ENCODE measurements at places on chromosomes 3 and 15.

GRCh38 chr15:77033729-77034671 is 36.9 kb downstream of the TSPAN3 start:
- peak; percentile 23 for DNase-seq

DNA sequence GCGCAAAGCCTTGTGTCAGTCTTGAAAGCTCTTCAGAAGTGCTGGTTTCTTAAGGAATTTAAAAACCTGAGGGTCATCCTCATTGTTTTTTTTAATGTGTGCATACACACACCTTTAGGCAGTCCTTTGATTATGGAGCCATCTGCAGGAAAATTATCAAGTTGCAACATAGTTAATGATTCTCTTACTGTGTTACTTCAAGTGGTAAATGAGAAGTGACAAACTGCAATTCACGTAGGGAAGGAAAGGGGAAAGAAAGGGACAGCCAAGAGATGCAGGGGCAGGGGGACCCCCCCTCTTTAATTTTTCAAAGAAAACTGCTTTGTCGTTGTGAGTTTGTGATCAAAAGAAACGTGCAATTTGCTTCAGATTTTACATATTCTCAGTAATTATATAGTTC is 162.4 kb upstream of the CGNL1 start:
- peak; percentile 61 for DNase-seq

DNA sequence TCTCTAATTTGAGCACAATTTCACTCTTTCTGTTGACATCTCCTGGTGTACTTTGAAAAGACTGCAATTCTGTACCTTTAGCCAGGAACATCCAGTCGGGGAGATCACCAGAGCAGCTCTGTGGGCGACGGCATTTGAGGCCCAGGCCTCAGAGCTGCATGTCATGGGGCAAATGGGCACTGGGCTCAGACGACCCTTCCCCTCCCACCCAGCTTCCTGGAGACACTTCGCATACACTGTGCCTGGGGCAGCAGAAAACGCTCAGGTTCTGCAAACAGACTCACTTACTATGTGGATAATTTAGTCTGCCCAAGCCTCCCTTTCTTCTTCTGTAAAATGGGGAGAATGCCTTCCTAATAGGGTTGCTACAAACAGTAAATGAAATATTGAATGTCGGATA is 96.9 kb downstream of the HMG20A start:
- no peak for DNase-seq

DNA sequence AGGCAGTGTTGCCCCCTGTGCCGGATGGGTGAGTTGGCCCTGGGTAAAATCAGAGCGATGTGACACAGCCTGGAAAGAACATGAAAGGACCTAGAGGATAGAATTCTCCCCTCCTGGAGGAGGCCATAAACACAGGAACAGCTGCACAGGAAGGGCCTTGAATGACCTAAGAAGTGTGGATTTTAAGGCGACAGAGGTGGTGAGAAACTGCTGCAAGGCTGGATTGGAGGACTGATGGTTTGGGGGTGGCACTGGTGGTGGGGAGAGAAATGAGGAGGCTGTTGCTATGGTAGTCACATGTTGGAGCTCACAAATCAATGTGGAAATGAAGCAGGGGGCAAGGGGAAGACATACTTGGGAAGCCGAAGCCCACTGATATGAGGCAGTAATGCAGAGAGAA is 13.8 kb downstream of the XIRP1 start:
- peak; percentile 53 for DNase-seq

DNA sequence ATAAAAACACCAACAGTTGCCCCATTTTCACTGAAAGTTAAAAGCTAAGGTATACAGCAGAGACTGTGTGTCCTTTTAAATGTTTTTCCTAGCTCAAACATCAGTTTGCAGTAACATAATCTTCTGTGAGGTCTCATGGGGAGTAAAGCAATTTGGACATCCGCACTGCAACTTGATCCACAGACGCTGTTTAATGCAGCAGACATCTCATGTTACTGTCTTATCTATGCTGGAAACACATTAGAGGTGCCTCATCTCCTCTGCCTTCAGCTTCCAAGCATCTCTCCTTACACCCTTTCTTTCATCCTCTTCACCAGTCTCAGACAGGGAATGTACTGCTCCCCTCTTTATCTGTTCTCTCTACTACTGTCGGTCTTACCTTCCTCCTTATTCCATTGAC is 53.7 kb upstream of the ATP11B start:
- peak; percentile 29 for DNase-seq

DNA sequence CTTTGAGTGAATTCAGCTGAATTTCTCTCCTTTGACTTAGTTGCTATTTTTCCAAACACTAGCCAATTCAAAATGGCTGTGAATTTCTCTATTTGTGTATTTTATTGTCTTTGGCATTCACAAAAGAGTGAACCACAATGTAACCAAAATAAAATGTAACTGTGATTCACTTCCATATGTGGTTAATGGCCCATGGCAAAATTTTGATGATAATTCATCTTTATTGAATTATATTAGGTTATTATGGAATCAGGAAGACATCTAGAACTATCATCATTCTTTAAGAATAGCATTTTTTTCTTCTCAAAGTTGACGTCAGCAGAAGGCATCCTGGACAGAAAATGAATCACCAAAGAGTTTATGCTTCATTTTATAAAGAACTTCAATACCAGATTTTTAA is 705.3 kb upstream of the NAALADL2 start:
- peak; percentile 78 for DNase-seq

DNA sequence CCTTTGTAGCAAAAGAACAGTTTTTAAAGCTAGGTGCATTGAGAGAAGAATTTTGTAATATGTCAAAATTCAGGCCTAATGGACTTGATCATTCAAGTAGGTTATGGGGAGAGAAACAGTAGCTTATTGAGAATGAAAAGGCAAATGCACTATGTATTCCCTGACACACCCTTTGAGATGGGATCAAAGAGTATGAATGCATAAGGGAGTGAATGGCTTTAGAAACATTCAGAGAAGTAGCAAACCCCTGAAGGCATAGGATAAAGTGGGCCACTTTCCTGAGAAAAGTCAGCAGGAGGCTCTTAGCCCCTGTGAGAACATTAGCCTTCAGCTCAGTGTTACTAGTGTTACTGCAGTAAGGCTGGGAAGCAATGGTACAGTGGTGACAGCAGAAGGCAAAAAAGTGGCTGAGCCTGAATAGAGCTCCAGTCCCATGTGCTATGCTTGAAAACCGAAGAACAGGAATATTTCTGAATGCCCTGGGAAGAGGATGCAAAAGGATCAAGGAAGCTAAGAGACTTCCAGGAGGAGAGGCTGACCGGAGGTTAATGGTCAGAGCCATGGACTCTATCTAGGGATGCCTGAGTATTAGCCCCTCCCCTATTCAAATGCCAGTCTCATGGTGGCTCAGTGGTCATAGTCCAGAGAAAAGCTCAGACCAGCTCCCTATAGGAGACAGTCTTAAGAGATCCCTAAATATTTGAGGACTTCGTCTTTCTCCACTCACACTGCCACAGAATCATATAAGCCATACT is 218.2 kb upstream of the SGO1 start:
- no peak for DNase-seq

GRCh38 chr3:114405202-114405990 is 111.6 kb downstream of the TIGIT start:
- DNase-seq, result peak; percentile 26

GRCh38 chr3:127834771-127835170 is 12.5 kb upstream of the MGLL start:
- no peak for DNase-seq

GRCh38 chr3:190306026-190306425 is 16.2 kb downstream of the CLDN1 start:
- no peak for DNase-seq

- no peak for DNase-seq
These were observed 953.1 kb downstream of the FHIT start for GRCh38 chr3:60298141-60298540.

DNA sequence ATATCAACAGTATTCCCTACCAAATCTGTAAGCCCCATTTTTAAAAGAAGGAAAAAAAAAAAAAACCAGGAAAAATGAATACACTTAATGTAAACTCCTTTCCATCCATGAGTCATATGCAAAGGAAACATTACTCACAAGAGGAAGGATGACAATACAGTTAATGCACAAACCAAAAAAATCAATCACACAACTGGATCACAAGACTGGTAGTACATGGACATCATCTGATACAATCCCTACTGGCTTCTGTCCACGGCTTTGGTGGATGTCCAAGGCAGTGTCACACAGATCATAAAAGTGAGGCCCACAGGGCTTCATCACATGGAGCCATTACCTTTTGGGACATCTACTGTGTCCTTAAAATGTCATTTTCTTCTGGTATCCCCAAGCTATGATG is 44.0 kb downstream of the SUCLG2 start:
- DNase-seq, result peak; percentile 69

DNA sequence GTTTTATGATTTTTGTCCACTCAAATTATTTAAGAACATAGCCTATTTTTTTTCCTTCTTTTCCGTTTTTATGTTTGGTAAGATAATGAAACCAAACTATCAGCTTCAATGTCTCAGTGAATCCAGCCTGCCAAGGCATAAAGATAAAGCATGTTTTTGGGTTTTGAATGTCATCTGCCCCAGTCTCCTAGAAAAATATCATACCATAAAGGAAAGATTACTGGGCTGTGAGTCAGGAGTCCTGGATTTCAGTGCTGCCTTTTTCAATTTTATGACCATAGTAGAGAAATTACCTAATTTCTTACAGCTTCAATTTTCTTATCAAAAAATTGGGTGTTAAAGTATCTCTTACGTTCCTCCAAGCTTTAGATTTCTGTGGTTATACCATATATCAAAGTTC is 87.5 kb downstream of the GAP43 start:
- DNase-seq, result peak; percentile 55

DNA sequence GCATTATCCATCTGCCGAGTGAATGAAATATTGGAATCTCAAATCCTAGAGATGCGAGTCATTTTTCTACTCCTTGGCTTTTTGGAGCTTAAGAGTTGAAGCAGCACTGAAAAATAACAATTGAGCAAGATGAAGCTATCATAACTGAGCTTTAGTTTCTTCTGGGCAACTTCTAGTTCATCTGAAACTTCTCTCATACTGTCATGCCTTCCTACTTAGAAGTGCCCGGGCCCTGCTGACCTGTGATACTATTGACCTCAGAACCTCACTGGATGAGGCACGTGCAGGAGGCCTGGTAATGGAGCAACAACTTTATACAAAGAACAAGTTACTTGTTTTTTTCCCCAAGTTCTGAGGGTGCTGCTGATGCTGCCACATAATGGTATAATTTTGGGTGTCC is 48.5 kb upstream of the P3H2 start:
- no peak for DNase-seq
